Sigmoid colon (tissue), 7 donors: ENCODE measurements at places on chromosomes 3 and 15. TPM values are rescaled to one million over a fixed set of nuclear protein-coding genes. Genes with fewer than 3 reads are reported as not detected.

- DNase-seq, result peak; percentile 56
- peaks cover 13% of the 10 kb centered on the region for H3K4me1 ChIP-seq
- H3K4me3 ChIP-seq, result no peak overlapping the region
- no peaks in the 10 kb centered on the region for H3K27me3 ChIP-seq
These were observed 33.7 kb downstream of the ZBTB20 start for GRCh38 chr3:115113367-115113766.

- no peaks in the 10 kb centered on the region for H3K36me3 ChIP-seq
- DNase-seq, result no peak
- H3K4me3 ChIP-seq, result no peak overlapping the region
- no peaks in the 10 kb centered on the region for H3K27me3 ChIP-seq
- H3K27ac ChIP-seq, result no peak overlapping the region
These were observed 47.4 kb downstream of the PAQR5 start for GRCh38 chr15:69346112-69346511.

The EPHB3 gene
- 2.8 TPM for total RNA-seq

The CCR2 gene
- 1.6 TPM for total RNA-seq

DNA sequence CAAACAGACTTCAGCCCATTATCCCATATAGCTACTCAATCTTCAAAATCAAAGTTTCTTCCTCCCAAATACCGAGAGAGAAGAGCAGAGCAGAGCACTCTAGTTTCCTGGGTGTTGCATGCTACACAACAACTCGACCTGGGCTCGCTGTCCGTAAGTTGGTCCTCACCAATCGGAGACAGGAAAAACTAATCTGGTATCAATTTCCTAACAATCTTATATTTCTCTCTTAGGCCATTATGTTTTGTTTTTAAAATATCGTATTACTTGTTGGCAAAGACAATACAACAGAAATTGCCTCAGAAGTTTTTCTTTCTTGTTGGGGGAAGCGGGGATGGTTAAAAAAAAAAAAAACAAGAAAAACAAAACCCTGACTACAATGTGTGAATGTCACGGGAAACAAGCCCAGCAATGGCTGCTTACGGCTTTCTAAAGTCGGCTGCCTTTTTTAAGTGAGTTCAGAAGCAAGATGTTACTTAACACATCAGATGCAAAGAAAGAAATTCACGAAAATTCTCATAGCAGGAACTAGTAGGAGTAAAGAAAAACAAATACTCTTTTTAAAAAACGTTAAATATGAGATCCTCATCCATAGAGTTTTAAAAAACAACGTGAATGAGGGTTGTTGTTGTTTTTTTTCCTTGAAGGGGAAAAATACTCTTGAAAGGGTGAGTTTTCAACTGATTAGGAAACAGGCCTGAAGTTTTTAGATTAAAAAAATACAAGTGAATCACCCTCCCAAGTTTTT lies 1.9 kb downstream of the VGLL4 start:
- no peaks in the 10 kb centered on the region for H3K36me3 ChIP-seq
- H3K4me1 ChIP-seq, result no peaks in the 10 kb centered on the region
- H3K27ac ChIP-seq, result peak overlapping the region; percentile 92
- peak overlapping the region; percentile 63 for H3K4me3 ChIP-seq

- no peak for DNase-seq
- H3K36me3 ChIP-seq, result no peaks in the 10 kb centered on the region
- no peak overlapping the region for H3K4me3 ChIP-seq
- no peaks in the 10 kb centered on the region for H3K4me1 ChIP-seq
- no peak overlapping the region for H3K27ac ChIP-seq
These were observed 29.8 kb upstream of the FAM98B start for GRCh38 chr15:38424101-38424552.
